ENCODE measurements at places on chromosomes 4 and X.

- no peak for DNase-seq
Measured at GRCh38 chr4:98784947-98785706, 126.7 kb upstream of the TSPAN5 start.

DNA sequence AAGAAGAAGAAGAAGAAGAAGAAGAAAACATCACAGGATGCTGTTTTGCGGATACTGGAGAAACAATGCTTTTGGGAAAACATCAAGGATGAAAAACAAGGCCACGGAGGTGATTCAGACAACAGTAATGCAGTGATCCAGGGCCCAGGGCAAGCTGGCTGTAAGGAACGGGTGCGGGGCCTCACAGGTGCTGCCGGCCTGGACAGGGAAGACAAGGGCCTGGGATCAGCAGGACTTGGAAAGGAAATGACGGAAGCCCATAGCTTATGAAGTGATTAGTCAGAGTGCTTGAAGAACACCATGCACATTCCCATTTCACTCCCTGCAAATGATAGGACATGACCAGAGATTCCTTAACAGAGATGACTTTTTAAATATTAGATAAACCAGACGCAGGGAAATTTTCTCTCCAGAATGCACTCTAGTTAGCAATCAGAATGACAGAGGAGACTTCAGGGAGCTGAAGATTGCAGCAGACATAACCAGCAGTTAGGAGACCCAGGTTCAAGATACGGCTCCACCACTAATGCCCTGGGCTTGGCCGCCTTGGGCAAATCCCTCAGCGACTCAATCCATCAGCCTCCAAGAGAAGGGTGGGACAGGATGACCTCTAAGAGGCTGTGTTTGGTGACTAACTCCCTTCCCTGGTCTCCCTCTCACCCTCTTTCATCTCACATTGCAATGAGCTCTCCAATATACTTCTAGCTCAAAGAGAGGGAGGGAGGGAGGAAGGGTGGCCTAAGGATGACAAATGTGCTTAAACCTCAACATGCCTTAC is 54.1 kb downstream of the APBB2 start:
- no peak for DNase-seq

GRCh38 chrX:66007851-66008250 is 32.0 kb downstream of the VSIG4 start:
- no peak for DNase-seq

DNA sequence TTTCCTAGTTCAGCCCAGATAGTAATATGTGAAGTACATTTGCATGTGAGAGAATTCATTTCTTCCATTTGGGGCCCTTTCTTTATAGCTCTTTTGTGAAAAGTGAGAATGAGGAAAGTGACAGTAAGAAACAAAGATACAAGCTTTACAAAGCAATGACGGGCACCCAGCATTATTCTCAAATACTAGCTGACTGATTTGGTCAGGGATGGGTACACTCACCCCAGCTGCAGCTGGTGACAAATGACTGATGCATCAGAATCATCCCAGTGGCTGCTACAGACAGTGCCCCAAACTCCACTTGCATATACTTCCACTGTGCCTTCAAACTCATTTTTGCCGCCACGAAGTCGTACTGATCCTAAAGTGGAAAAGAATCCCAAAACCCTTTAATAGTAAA is 14.8 kb downstream of the PRSS12 start:
- DNase-seq = no peak

- DNase-seq = no peak
Measured at GRCh38 chr4:17293901-17294300, 218.0 kb downstream of the QDPR start.

GRCh38 chr4:186192066-186192612 is 772 bp downstream of the CYP4V2 start:
- DNase-seq = peak; percentile 36

DNA sequence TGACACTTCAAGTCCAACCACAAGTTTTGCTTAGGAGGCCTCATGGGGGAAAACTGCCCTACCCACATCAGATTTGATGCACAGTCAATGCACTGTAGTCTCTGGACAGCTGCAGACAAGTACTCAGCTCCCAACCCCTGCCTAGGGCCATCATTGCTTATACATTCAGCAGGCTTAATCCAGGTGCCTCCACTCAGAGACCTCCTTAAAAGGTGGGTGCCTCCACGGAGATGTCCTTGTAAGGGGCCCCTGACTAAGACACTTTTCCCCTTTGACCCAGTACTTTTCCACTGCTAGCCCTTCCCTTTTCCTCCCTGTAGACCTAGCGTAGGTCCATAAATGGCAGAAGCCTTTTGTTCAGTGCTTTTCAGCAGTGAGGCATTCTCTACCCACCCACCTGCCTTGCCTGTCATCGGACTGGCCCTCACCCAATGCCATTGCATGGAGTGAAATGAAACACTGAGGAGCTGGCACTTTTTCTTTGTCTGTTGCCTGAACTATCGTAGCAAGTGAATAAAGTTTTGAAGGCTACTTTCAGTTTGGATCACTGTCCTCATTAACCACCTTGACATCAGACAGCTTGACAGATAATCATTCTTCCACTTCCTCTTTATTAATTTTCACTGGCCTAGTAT is 23.8 kb upstream of the PLK4 start:
- DNase-seq = no peak

DNA sequence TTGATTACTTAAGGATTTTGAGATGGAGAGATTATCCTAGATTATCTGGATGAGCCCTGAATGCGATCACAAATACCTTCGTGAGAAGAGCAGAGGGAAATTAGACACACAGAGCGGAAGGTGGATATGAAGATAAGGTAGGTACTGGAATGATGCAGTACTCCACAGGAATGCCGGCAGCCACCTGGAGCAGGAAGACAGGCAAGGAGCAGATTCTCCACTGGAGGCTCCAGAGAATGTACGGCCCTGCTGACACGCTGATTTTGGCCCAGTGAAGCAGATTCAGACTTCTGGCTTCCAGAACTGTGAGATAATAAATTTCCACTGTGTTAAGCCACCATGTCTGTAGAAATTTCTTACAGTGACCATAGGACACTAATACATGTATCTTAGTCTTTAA is 79.4 kb upstream of the PITX2 start:
- no peak for DNase-seq

GRCh38 chr4:4311193-4311592 is 21.1 kb downstream of the ZBTB49 start:
- DNase-seq = no peak

GRCh38 chrX:84118769-84119168 is 69.2 kb downstream of the RPS6KA6 start:
- DNase-seq = no peak

- no peak for DNase-seq
Measured at GRCh38 chr4:135601351-135601750, 1399.8 kb upstream of the PABPC4L start.

DNA sequence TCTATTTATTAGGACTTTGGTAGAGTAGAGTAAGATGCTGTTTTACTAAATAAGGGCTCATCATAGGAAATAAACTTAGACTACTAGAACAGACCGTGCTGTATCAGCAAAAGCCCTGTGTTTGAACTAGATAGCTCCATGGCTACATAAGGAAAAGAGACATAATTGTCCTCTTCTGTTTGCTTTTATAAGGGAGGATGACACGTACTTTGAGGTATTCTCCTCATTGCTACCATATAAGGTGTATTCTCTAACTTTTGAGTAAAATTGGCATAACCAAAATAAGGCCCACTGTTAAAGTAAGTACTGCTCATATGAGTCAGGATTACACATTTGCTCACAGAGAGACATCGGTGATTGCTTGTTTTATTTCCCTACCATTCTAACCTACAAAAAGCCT is 64.3 kb downstream of the PDLIM5 start:
- no peak for DNase-seq

- DNase-seq = peak; percentile 71
Measured at GRCh38 chrX:111098874-111099273, 2.9 kb downstream of the PAK3 start.

DNA sequence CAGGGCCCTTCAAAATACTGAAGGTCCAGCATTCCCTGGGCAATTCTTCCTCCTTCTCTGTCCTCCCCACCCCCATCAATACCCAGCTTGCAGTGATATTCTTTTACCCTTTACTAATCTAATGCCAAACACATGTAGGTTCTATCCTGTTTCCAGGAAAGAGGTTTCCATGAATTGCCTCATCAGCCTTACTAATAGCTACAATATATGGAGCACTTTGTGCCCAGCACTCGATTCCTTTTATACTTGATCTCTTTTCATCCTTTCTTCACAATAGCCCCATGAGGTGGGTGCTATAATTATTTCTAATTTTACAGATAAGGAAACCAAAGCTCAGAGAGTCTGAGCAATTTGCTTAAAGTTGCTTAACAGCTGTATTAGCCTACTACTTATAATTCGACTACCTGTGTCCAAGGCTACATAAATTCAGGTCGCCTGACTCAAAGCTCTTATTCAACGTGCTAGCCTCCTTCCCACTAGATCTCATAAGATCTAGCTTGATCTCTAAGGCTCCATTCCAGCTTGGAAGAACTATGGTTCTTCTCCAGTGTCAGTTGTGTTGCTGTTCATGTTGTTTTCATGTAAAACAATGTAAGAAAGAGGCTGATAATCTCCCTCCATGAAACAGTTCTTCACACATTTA is 229.6 kb upstream of the PGRMC2 start:
- no peak for DNase-seq

- DNase-seq = no peak
Measured at GRCh38 chr4:113382704-113383103, 333.3 kb downstream of the ANK2 start.

- no peak for DNase-seq
Measured at GRCh38 chr4:100525686-100526085, 7.9 kb upstream of the EMCN start.

DNA sequence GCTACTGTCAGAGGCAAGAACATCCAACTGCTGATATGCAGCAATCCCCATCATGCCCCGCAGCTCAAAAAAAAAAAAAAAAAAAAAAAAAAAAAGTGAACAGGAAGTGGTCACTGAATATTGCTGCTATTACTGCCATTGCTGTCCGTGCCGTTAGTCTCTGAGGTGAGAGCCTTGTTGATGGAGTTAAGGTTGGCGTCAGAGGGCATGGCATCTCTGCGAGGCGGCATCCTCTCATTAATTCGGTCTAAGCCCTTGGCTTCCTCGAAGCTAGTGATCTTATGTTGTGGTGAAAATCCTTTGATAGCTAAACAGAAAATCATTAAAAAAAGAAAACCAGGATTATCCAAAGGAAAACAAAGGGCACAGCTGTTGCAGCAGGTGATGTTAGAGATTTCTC is 321.6 kb downstream of the PPP3CA start:
- DNase-seq = no peak

GRCh38 chr4:139834981-139835391 is 169.4 kb downstream of the MGST2 start:
- no peak for DNase-seq

GRCh38 chrX:9847071-9847470 is 60.8 kb downstream of the SHROOM2 start:
- no peak for DNase-seq

DNA sequence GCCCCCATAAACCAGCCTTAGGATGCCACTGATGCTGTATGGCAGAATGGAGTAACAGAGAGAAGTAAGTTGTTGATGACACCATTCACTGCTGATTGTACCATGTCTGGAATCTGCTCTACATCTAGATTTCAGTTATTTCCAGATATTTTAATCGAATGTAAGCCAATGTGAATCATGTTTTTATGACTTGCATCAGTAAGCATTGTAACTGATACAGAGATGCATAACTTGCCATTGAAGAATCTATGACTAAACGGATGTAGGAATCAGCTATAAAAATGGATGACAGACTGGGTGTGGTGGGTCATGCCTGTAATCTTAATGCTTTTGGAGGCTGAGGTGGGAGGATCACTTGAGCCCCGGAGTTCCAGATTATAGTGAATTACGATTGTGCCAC is 161.0 kb upstream of the GATB start:
- no peak for DNase-seq

GRCh38 chrX:1106478-1107210 is 105.8 kb downstream of the CRLF2 start:
- no peak for DNase-seq

- no peak for DNase-seq
Measured at GRCh38 chr4:87103691-87104187, 116.7 kb downstream of the KLHL8 start.
